ENCODE measurements at places on chromosomes 6 and 20.

GRCh38 chr6:69784595-69785377 lies 12.0 kb downstream of the LMBRD1 start:
- DNase-seq: no peak

DNA sequence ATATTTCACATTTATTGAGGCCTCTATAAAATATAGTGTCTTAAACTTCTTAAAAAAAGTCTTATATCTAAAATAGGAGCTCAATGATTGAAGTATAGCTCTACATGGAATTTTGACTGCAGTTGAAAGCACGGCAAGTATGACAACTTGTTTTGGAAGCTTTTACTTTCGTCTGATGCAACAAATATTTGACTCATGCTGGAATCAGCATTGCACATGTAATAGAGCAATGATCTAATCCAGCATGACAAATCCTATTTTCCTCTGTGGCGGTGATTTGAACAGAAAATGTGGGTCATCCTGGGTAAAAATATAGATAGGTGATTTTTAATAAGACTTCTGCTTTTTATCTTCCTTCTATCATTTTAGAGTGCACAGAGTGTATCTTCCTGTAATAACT lies 111.6 kb downstream of the TINAG start:
- DNase-seq: no peak

DNA sequence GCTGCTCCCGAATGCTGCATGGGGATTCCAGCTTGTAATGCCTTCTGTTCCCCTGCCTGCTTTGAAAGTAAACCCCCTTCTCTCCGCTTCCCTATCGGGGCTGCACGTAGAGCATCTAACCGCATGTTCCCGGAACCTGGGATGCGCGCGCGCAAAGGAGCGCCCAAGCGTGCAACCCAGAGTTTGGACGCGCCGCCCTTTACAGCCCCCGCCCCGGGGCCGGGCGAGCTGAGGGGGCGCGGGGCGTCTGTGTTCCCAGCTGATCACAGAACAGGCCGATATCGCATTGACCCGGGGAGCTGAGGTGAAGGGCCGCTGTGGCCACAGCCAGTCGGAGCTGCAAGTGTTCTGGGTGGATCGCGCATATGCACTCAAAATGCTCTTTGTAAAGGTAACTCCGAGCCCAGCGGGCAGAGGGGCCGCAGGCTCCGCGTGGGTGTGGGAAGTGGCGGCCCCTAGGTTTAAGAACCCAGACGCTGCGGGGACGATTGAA lies 1.4 kb downstream of the LAMP5 start:
- DNase-seq: no peak

DNA sequence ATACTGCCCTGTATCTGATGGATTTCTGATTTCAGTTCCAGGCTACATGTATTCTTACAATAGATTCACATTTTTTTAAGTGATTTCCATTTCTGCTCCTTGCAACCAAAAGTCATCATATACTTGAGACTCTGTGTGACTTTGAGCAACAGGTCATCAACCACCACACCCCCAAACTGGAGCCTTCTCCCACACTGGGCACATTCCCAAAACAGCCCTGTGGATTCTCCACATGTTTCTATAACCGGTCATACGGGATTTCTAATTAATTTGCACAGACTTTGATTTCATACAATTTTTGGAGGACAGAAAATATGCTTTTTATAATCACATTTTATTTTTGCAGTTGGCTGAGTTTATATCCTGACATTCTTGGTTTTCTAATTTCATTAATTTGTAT lies 317.2 kb upstream of the ID4 start:
- no peak for DNase-seq

GRCh38 chr20:16205507-16205906 lies 367.7 kb downstream of the KIF16B start:
- no peak for DNase-seq

DNA sequence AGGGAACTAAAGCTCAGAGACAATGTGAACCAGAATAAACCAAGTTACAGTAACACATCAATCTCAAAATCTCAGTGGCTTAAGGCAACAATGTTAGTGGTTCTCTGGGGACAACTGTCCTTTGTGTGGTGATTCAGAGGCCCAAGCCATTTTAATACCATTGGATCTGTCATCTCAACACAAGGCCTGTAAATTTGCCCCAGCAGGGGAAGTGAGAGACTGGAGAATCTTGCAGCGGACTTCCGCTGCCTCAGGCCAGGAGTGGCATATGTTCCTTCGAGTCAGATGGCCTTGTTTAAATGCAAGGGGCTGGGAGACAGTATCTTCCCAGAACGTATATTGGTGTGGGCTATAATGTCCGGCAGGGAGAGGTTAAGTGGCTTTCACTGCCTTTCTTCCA lies 126.0 kb downstream of the CD83 start:
- no peak for DNase-seq

DNA sequence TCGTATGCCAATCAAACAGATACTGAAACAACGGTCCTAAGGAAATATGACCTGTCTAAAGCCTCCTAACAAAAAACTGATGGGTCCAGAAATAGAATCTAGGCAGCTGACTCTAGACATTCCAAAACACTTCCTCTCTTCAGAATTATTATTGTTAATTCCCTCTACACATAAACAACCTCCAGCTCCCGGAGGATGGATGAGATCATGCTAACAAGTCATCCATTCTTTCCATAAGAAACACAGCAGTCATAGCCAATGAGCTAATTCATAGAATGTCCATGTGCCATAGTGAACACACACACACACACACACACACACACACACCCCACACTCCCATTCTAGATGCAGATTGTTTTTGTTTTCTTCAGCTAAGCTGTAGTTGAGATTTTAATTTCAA lies 44.3 kb downstream of the HDGFL1 start:
- no peak for DNase-seq

- DNase-seq: no peak
These were observed 24.6 kb downstream of the C6orf132 start for GRCh38 chr6:42117843-42118161.

DNA sequence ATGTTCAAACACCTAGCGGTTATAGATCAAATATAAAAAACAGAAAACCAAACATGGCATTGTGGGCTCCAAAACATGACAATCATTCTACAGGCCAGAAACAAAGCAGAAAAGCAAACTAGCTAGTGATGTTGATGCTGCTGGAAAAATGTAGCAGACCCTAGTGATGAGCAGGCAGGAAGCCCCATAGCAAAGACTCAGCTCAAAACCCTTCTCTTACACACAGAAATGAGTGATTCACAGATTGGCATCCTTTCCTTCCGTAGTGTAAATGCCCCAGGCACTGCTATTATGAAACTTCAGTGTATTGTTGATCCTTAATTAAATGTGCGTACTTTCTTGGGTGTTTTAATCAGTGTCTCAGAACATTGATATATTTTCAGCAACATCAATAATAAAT lies 425.1 kb downstream of the UTRN start:
- no peak for DNase-seq

DNA sequence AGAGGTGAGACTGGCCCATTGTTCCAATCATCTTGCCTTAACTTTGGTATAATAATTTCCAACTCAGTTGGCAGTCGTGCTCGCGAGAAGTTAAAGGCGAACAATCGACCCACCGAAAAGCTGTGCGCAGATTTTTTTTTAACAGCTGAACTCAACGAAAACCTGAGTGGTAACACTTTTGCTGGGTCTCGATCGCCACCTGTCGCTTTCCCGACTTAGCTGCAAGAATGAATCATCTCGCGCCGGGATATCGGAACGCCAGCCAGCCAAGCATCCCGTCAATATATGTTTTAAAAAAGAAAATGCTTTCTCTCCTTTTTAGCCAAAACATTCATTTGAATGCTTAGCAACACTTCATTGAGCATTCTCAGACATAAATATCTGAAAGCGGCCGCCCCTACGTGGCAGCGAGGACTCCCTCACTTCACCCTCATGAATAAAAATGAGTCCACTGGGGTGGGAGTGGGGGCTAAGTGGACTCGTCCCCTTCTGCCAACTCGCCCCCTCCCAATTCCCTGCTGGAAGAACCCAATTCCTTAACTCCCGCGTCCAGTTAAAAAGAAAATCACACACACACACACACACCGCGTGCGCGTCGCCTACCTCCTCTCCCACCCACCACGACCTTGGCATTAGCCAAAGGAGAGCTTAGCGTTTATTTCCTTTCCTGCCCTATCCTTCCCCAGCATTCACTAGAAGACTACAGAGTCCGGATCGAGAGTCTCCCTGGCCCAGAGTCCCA lies 1.5 kb downstream of the COL12A1 start:
- DNase-seq: peak; percentile 69

GRCh38 chr6:144029452-144029851 lies 21.4 kb upstream of the PLAGL1 start:
- DNase-seq: no peak

GRCh38 chr6:149451376-149452036 lies 33.3 kb downstream of the ZC3H12D start:
- no peak for DNase-seq

GRCh38 chr20:4844751-4845465 lies 123.2 kb downstream of the PRND start:
- DNase-seq: no peak

GRCh38 chr20:58700121-58700821 lies 7.7 kb downstream of the NPEPL1 start:
- DNase-seq: no peak

- DNase-seq: no peak
These were observed 6.9 kb downstream of the NELFCD start for GRCh38 chr20:58987790-58988564.

DNA sequence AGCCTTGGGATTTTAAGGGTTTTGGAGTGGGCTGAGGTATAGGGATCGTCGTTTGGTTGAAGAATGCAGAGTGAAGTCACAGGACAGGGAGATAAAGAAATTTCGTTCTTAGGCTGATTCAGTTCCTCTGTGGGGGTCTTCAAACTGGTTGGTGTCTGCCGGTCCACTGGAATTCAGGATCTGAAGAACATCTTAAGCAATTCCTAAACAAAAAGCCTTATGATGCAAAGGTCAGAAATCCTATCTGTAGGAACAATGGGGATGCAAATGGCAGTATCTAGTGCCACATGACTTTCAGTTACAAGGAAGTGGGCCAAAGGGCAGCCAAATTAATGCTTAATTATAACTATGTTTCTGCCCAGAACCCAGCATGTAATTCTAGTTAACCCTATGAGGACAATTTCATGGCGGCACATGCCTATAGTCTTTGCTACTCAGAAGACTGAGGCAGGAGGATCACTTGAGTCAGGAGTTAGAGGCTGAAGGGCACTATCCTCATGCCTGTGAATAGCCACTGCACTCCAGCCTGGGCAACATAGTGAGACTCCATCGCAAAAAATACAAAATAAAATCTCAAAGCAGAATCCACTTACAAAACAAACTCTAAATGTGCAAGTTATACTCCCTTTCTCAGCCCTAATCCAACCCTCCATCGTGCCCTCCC lies 4.6 kb upstream of the SLC2A10 start:
- no peak for DNase-seq

GRCh38 chr6:106473812-106474211 lies 113.3 kb downstream of the CRYBG1 start:
- DNase-seq: no peak

GRCh38 chr6:8940356-8940755 lies 505.0 kb upstream of the SLC35B3 start:
- no peak for DNase-seq

DNA sequence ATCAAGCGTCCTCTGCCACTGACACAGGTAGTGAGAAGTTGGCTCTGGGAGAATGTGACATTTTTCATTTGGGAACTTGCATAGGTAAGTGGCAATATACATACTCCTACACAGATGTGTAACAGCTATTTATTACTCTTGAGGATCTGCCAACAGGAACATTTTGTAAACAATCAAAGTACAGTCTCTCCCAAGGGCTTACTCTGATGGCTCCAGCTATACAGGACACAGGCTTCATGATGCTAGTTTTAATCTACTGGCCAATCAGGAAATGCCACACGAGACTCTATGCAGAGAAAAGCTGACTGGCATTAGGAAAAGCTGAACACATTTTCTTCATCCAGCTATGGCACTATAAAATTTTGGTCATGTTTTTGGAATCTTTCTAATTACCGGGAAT lies 57.8 kb downstream of the POPDC3 start:
- DNase-seq: no peak

- no peak for DNase-seq
These were observed 378.2 kb upstream of the BTBD3 start for GRCh38 chr20:11539450-11539849.

- DNase-seq: no peak
These were observed 749.3 kb downstream of the TENT5A start for GRCh38 chr6:81003156-81003555.

Data from HAP-1 (cell line).